M059J (cell line): ENCODE measurements at places on chromosomes 2 and 18.
A peak's percentile ranks its signal among the peaks of the same experiment; 100 is the strongest.

DNA sequence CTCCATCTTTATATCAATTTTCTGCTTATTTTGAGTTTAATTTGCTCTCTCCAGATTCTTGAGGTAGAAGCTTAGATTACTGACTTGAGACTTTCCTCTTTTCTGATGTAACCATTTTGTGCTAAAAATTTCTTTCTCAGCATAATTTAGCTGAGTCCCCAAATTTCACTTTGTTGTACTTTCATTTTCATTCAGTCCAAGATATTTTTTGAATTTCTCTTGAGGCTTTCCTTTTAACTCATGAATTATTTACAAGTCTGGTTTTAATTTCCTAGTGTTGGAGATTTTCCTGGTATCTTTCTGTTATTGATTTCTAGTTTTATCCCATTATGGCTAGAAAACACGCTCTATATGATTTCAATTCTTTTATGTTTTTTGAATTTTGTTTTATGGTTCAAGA, 144.7 kb upstream of the PGAP1 start:
- no peak for DNase-seq

DNA sequence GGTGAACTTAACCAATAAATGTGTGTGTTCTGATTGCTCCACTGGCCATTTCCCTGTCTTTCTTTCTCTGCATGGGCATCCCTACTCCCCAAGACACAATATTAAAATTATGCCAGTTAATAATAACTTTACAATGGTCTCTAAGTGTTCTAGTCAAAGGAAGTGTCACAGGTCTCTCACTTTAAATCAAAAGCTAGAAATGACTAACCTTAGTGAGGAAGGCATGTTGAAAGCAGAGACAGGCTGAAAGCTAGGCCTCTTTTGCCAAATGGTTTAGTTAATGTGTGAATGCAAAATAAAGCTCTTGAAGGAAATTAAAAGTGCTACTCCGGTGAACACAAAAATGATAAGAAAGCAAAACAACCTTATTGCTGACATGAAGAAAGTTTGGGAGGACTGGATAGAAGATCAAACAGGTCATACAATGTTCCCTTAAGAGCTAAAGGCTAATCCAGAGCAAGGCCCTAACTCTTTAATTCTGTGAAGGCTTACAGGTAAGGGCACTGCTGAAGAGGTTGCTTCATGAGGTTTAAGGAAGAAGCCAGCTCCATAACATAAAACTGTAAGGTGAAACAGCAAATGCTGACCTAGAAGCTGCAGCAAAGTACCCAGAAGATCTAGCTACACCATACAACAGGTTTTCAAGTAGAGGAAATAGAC, 44.0 kb upstream of the ARHGAP15 start:
- no peak for DNase-seq

- peak; percentile 93 for DNase-seq
These were observed 246.2 kb downstream of the CYP26B1 start for GRCh38 chr2:71901466-71901865.

GRCh38 chr18:7723558-7723957, 156.4 kb downstream of the PTPRM start:
- DNase-seq = no peak

DNA sequence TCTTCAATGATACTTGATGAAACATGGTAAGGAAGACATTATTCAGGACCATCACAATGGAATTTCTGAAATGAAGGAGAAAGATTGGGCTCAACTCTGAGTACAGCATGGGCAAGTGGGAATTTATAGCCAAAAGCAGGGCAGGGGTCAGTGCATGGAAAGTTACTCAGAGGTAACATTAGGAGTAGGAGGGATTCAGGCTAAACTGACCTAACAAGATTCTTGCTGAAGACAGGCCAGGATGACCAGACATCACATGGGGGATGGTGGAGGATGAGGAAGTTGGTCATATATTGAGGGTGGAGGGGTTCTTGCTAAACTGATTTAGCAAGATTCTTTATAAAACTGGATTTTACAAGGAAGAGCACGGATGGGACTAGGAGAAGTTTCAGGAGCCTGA, 489.8 kb downstream of the ADCYAP1 start:
- no peak for DNase-seq

DNA sequence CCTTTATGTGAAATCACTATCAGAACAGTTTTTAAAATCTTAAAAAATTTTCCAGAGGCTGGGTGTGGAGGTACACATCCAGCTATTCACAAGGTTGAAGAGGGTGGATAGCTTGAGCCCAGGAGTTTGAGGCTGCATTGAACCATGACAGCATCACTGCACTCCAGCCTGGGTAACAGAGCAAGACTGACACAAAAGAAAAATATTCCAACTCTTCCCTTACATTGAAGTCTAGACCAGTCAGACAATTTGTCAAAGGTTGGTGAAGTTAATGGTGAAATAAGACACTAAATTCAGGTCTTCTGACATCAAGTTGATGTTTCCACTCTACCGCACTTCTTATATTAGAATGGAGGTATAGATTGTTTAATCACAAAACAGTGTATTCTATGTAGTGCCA, 52.8 kb downstream of the HYCC2 start:
- no peak for DNase-seq

GRCh38 chr2:226411727-226412360, 387.8 kb downstream of the IRS1 start:
- DNase-seq = peak; percentile 90

- DNase-seq = peak; percentile 29
These were observed 252.5 kb downstream of the ETAA1 start for GRCh38 chr2:67649331-67650261.

GRCh38 chr18:24126155-24126961, 12.5 kb upstream of the CABYR start:
- no peak for DNase-seq

DNA sequence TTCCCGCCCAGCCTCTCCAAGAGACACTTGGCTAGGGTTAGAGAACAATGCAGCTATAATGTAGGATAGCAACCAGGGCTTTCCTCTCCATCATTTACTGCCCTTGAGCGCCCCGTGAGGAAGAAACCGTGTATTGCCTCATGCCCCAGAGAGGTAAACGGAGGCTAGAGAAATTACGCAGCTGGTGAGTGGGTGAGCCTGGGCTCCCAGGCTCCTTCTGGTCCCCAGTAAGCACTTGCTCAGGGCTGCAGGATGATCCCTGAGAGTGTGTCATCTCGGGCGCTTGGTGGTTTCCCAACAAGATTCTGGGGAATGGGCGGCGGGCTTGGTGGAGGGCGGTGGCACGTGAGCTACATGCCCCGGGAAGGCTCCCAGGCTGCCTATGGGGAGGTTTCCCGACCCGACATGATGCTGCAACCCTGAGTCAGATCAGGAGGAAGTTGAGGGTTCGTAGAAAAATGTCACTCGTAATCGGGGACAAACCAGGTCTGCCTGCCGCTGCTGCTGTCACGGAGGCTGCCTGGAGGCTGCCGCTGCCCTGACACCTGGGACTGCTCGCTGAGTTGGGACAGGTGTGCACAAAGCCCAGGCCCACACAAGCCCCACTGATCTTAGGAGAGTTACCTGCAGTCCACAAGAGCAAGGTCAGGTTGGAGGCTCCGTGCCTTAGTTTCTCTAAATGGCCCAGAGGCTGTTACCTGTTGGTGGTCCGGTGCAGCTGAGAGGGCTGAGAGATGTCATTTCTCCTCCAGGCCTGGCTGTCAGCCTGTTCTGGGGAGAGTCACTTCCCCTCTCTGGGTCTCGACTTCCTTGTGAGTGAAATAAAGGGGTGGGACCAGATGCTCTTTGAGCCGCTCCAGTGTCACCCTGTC, at the start of gene GPR55:
TSS of gene GPR55 (minus strand) at position 773 of the 872 bp plus-strand sequence. CDS start 14,280 bp downstream, outside the sequence.
- DNase-seq = no peak

- no peak for DNase-seq
These were observed 68.8 kb downstream of the CLHC1 start for GRCh38 chr2:55163274-55163721.

- peak; percentile 25 for DNase-seq
These were observed 51.5 kb upstream of the FRZB start for GRCh38 chr2:182917924-182918323.

DNA sequence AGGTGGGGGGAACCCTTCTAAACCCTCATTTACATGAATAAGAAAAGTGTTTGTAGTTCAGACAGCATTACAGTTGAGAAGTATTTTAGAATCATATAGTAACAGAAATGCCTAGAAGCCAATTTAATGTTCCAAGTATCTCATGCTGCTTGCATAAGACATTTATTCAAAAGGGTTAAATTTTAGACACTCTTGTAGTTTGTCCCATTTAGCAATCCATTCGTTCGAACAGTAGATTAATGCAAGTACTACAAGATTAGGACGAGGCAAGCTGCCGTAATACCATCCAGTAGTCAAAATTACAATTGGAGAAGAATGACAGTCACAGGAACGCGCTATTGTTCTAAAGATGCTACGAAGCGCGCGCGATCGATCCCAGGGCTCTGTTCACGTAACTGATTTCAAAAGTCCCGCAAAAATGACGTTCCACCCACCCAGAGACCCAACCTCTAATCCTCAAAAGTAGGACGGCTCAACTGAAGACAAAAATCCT, 1.2 kb downstream of the TMEM237 start:
- DNase-seq = no peak

GRCh38 chr2:26619521-26619951, 21.6 kb downstream of the CIB4 start:
- DNase-seq = no peak

DNA sequence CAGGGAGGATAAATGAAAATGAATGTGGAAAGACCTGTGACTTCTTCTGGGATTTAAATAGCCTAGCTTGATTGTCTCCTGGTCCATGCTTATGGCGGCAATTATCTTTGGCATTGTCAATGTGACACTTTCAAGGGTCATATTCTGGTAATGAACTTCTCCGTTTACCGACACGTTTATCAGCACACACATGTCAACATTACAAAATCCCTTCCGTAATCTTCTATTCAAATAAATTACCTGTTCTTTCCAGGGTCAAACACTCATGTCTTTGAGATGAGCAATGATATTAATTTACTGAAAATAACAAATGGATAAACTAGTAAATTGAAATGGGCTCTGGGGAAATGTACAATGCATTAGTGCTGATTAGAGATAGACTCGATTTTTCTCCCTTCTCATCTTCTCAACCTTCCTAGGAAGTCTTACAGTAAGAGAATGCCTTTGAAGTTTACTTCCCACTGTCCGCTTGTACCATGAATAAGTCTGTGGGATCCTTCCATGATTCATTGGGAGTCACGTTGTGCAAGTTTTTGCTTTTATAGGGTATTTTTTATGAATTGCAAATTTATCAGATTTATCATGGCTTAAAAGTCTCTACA, 646.3 kb upstream of the LRATD1 start:
- no peak for DNase-seq

DNA sequence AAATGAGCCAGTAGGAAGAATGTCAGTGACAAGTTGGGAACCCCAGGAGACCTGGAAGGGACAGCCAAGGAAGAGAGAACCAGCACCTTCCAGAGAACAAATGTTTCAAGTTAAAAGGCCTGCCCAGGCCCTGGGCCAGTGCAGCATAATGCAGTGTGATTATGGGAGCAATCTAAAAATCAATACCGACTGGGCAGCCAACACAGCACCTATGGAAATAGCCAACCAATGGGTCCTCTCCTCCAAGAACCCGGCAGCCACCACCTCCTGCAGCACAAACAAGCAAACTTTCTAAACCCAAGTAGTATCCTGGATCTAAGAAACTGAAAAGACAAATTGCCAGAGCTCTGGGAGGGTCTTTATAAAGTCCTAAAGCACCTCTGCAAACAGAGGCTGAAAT, 71.7 kb downstream of the CLHC1 start:
- DNase-seq = no peak

DNA sequence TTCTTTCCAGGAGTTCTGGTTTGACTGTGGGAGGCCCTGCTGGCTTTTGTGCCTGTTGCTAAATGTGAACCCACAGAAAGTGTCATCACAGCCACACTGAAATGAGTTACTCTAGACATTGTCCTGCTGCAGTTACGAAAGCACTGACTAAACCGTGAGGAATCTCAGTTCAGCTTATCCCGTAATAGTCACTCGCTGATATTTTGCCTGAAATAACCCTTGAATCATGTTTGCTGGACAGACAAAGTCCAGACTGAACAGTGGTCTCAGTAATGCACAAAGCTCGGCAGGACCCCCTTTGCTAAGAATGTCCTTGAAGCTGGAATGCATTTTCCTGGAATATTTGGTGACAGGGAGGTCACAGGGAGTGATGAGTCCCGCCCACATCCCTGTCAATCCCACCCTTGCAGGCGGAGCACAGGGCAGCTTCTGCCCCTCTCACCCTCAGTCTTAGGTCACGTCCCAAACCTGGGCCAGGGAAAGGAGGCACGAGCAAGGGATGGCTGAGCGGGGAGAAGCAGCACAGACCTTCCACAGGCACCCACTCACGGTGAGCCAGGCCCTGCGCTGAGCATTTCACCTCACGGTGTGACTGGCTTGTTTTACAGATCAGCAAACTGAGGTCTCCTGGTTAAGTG, 53.4 kb downstream of the ADI1 start:
- peak; percentile 88 for DNase-seq

DNA sequence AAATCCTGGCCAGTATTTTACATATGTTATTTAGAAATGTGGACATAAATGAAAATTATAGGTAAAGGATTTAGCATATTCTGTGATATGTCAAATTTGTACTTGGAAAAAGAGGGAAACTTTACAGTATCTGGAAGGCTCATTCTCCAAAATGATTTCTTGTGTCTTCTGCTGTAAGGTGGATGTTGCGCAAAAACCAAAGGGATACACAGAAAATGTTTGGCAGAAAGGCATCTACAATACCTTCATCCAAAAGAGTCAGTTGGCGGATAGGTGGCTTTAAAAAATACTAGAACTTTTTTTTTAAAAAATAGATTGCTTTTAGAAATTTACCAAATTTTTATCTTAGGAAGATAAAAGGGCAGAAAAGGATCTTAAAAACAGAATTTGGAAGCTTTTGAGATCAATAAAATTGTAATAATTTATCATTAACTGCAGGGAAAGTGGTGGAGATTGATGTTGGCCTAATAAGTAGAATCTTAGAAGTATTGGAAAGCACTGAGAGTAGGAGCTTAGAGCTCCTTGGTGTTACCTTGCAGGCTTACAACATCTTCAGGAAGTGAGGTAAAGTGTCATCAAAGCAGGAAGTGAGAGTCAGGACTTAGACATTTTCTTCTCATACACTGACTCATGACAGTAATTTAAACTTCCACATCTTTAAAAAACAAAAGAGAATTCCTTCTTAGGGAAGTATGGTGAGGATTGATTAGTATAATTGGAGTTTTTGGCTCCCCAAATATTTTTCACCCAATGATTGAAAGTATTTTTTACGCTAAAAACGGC, 2.1 kb downstream of the NABP1 start:
- DNase-seq = peak; percentile 89

GRCh38 chr18:57447154-57447621, 12.0 kb downstream of the ONECUT2 start:
- DNase-seq = no peak

DNA sequence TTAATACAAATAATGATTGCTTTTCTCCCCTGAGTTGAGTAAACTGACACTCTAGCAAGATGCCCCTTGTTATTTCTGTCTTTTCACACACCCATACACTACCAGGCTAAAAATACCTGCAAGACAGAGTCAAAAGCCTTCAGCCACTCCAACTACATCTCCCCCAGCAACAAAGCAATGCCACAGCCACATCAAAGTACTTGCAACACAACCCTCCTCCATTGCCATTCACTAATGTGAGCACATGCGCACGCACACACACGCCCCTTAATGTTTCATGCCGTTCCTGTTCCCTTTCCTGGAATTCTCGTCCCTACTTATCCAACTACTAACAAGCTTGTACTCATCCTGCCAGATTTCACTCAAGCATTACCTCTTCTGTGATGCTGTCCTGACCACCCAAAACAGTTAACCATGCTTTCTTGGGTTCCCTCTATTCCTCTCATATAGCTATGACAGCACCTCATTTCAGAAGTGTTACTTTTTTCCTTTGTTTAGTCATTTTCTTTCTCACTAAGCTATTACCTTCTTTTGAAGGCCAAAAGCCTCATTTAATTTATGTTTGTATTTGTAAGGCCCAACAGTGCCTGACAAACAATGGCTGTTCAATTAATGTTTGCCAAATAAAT, 29.6 kb downstream of the SLC25A12 start:
- no peak for DNase-seq

GRCh38 chr2:6423157-6423556, 442.6 kb downstream of the CMPK2 start:
- DNase-seq = no peak
